ENCODE measurements at places on chromosomes 1 and 21.

DNA sequence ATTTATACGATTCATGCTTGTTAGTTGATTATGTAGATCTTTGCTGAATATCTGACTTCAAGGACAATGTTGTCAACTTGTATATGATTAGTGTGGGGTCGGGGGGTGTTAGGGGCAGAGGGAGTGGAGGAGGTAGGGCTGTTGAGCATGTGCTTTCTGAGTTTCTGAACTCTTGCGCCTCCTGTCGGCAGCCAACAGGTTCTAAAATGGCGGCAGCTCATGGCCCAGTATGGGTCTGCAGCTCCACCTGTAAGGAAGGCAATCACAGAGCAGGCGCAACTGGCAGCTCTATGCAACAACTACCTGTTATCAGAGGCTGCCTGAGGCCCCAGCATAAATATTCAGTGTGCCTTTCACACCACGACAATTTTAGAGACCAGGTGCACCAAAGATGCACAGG lies 205.8 kb upstream of the PLXNA2 start:
- DNase-seq = no peak

- DNase-seq = no peak
These were observed 177.3 kb upstream of the ETV3 start for GRCh38 chr1:157315544-157315943.

DNA sequence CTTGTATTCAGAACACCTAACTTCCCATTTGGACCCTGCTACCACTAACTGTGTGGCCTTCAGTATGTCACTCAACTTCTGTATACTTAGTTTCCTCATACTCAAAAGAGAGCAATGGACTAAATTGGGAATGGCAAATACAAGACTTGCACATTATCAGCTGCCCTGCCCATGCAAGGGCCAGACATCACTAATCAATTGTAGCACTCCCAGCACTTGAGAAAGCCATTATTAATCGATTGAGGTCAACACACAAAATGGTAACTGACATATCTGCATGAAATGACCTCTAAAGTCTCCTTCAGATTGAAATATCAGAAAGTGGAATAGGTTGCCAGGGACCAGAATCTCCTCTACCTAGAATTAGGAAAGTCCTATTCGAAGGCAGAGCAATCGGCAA lies 59.2 kb downstream of the MT1HL1 start:
- DNase-seq = no peak

DNA sequence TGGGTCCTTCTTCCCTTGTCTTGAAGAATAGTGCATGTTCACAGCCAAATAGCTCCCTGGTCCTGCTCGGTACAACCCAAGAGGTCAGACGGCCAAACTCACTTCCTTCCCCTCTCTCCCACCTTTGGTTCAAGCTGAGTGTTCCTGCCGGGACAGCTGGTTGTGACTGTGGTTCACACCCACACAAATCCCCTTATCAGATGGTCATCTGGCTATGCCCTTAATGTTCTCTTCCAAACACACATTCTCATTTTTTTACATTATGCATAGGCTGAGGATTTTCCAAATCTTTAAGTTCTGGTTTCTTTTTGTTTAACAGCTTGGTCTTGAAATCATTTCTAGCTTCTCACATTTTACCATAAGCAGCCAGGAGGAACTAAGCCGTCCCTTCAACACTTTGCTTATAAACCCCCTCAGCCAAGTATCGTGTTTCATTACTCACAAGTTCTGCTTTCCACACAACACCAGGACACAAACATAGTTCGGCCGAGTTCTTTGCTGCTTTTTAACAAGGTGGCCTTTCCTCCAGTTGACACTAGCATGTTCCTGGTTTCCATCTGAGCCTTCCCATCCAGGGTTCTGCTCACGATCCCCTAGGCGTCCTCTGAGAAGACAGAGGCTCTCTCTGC lies 19.7 kb upstream of the TSPEAR start:
- no peak for DNase-seq

GRCh38 chr1:24416666-24417391 lies 1.2 kb downstream of the NIPAL3 start:
- DNase-seq = no peak

DNA sequence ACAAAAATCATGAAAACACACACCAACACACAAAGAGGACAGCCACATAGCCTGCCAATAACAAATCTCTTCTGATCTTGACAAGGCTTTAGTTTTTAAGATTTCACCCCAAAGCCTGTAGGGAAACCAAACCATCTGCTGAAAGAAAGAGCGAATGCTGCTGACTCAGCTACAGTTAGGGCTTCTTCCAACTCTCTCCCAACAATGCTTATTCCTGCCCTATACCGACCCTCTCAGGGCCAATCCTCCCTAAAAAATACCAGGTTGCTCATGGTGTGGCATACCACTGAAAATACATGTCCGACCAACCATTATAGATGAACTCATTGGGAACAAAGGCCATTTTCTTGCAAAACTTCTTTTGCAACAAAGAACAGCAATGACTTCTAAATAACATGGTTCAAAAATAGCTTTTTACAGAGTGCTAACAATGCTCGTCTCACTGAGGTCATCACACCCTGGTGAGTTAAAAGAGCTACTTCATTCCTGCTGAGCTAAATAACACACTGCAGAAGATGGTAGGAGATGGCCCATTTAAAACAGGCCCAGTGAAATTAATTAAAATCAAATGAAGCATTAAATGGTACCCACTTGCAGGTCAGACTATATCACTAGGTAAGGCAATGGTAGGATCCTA lies 86.1 kb downstream of the KIAA0319L start:
- no peak for DNase-seq

GRCh38 chr1:153728305-153729066 lies 636 bp downstream of the INTS3 start:
- peak; percentile 80 for DNase-seq

- DNase-seq = no peak
These were observed 142.4 kb downstream of the NAV1 start for GRCh38 chr1:201681375-201681774.

- no peak for DNase-seq
These were observed 218.2 kb downstream of the NPHP4 start for GRCh38 chr1:5774019-5774418.

DNA sequence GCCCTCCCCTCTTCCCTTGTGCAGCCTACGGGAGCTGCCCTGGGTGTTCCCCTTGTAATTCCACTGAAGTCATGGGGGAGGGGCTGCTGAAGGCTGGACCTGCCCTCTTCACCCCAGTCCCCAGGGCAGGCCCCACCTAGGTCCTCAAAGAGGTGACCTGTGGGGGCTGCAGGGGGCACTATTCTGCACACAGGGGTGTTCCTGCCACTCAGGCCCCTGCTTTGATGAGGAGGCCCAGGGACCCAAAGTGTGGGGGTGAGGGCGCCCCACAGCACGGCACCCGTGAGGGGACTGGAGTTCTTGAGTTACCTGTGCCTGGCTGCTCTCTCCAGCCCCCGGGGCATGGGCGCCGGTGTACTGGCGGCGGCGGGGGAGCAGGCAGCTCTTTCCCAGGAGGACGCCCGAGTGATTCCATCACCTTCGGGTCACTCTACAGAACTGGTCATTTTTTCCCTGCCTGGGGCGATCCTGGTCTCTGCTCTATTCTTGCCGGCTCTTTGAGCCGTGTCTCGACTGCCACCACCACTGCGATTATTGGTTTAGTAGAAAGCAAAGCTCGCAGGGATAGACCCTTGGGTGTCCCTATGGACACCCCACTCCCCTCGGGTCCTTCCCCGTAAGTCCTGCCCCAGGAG lies 6.9 kb upstream of the PRDM16 start:
- no peak for DNase-seq

- DNase-seq = no peak
These were observed 161.5 kb downstream of the TOMM20 start for GRCh38 chr1:234967121-234967520.

GRCh38 chr21:46018615-46019014 lies 37.0 kb downstream of the COL6A1 start:
- DNase-seq = no peak

- no peak for DNase-seq
These were observed 68.1 kb downstream of the EDEM3 start for GRCh38 chr1:184686540-184686939.

GRCh38 chr1:63119575-63120155 lies 202.7 kb upstream of the FOXD3 start:
- no peak for DNase-seq

- no peak for DNase-seq
These were observed 19.6 kb upstream of the TACSTD2 start for GRCh38 chr1:58596631-58597052.

GRCh38 chr1:26913754-26914619 lies at the start of gene NR0B2:
NR0B2 (minus strand) TSS chr1:26913975; CDS start chr1:26913940, 35 bp downstream.
- DNase-seq = no peak

DNA sequence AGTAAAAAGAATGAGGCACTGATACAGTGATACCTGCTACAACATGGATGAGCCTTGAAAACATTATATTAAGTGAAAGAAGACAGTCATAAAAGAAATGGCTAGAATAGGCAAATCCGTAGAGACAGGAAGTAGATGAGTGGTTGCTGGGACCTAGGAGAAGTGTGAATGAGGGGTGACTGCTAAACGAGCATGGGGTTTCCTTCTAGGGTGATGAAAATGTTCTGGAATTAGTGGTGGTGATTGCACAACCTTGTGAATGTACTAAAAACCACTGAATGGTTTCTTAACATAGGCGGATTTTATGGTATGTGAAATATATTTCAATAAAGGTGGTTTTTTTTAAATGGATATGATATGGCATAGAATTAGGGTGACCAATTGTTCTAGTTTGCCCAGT lies 12.6 kb upstream of the SERINC2 start:
- DNase-seq = no peak

DNA sequence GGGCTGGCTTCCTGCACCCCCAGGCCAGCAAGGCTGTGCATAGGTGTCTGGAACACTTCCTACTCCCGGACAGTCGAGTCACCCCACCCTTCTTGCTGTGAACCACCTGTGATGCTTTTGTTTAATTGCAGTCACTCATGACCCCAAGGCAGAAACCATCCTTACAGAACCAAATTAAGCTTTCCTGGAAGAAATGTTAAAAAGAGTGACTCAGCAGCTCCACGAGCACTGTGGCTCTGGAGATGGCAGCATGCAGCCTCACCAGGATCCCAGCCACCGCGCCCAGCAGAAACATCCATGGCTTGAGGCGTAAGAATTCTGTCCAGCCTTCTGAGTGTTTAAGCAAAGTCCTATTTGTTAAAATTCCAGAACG lies 28.8 kb downstream of the SNAP47 start:
- no peak for DNase-seq

DNA sequence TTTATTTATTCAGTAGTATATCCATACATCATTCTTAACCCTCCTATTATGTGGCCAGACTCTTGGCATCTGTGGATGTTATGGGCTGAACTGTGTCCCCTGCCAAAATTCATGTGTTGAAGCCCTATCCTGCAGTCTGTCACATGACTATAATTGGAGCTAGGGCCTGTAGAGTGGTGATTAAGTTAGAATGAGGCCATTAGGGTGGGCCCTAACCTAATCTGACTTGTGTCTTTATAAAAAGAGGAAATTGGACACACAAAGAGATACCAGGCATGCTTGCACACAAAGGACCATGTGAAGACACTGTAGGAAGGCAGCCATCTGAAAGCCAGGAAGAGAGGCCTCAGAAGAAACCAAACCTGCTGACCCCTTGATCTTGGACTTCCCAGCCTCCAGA lies 6.6 kb downstream of the ZMYND12 start:
- DNase-seq = no peak

GRCh38 chr1:215109171-215109570 lies 26.6 kb downstream of the KCNK2 start:
- no peak for DNase-seq

DNA sequence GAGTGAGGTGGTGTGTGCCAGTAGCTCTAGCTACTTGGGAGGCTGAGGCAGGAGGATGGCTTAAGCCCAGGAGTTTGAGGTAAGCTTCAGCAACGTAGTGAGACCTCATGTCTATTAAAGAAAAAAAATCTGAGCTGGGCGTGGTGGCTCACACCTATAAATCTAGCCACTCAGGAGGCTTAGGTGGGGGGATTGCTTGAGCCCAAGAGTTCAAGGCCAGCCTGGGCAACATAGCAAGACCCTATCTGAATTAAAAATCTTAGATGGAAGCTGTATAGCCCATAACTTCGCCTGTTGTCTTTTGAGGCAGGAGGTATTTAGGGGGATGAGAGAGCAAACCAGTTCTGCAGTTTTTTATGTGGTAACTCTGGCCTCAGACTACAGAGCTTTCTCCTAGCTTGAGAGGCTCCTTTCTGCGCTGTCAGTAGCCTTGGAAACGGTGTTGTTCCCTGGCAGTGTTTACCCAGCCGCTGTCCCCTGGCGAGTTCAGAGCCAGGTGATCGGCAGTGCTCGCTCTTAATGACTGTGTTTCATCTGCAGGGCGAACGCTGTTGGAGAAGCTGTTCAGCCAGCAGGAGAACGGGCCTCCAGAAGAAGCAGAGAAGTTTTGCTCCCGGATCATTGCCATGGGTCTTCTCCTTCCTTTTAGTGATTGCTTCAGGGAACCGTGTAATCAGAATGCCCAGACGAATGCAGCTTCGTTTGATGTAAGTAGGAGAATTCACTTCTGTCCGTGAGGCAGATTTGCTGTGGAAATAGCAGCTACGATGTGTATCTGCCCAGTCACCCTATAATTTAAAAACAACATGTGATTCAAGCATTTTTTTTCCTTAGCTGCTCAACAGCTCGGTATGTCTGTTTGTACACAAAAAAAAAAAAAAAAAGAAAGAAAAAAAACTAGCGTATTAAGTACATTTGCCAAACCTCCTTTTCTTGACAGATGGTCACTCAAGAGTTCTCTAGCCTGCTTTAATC lies 31.2 kb downstream of the FMN2 start:
- no peak for DNase-seq

GRCh38 chr1:40820911-40821693 lies 37.5 kb downstream of the KCNQ4 start:
- DNase-seq = no peak

DNA sequence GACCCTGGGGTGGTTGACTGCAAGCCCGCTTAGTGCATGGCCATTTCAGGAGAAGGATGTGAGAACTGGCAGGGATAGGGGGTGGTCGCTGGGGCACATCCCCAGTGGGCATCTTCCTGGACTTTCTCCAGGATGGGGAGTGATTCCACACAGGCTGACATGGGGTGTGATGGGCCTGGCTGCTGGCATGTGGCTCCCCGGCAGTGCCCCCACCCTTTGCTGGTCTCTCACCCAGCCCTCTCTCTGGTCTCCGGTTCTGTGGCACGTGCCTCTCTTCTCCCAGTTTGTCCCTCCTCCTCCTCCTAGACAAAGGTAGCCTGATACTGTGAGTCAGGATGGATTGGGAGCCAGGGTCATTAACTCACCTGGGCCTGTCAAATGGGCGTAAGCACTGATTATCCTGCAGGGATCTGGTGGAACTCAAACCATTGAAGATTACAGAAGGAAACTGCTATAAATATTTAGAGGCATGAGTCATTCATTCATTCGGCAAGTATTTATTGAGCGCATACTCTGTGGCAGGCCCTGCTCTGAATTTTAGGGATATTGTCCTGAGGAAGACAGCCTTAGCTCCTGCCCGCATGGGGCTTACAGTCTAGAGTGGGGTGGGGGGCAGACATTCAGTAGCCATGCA lies 23.6 kb upstream of the EPS8L3 start:
- DNase-seq = peak; percentile 7

GRCh38 chr1:229141689-229142377 lies 129.1 kb upstream of the RAB4A start:
- DNase-seq = no peak

GRCh38 chr1:13593511-13594131 lies 10.0 kb downstream of the PDPN start:
- DNase-seq = peak; percentile 75
